NCI-H524 treated with DMSO at 0.1 percent for 48 hours (cell line): ENCODE measurements at places on chromosomes 4 and X.

GRCh38 chr4:48420144-48420543 is 63.0 kb upstream of the SLC10A4 start:
- DNase-seq: peak; percentile 84

GRCh38 chr4:141977433-141977832 is 341.1 kb downstream of the IL15 start:
- DNase-seq: no peak

GRCh38 chr4:99651811-99652485 is 5.7 kb downstream of the C4orf54 start:
- DNase-seq: no peak

DNA sequence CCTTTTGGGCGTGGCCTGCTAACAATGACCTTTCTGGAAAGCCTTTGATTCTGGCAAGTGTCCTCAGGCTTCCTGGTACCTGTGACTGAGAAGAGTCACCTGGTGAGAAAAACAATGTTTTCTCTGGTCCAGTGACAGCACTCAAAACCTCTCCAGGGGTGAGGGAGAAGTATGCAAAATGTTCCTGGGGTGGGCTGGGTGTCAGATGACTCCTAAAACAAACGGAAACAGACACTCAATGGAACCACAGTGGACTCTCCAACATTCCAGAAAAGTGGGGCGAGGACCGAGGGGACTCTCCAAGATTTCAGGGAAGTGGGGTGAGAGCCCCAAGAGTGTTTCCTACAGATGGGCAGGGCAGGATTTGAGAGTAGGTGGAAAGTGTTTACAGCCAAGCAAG is 69.5 kb downstream of the ANAPC4 start:
- DNase-seq: no peak

DNA sequence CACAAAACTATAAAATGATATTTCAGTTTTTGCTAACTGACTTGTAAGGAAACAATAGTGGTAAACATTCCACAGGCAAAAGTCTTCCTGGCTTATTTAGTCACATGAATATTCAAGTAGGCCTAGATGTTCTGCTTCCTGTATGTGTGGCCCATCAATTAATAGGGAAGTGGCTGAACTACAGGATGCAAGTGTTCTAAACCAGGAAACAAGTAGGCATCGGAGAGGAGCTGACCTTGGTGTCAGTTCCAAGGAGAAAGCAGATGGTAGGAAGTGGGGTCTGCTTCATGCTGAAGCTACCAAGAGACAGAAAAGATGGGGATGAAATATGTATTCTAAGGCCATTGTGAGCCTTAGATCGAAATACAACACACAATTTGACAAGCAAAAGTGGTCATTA is 149.7 kb downstream of the ANTXR2 start:
- no peak for DNase-seq

DNA sequence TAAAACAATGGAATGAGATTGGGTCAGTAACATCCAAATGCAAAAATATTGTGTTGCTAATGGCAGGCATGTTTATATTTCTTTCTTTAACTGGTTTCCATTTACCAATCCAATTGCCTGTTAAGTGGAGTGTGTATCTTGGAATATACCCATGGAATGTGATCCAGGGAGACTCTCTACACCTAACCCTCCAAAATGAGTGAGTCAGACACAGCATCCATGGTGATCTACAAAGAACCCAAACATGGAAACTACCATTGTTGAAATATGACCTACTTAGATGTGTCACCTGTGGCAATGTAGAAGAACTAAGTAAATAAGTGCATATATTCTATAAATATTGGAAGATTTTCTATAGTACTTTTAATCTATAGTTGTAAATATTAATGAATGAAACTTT is 110.3 kb downstream of the AREG start:
- DNase-seq: no peak

DNA sequence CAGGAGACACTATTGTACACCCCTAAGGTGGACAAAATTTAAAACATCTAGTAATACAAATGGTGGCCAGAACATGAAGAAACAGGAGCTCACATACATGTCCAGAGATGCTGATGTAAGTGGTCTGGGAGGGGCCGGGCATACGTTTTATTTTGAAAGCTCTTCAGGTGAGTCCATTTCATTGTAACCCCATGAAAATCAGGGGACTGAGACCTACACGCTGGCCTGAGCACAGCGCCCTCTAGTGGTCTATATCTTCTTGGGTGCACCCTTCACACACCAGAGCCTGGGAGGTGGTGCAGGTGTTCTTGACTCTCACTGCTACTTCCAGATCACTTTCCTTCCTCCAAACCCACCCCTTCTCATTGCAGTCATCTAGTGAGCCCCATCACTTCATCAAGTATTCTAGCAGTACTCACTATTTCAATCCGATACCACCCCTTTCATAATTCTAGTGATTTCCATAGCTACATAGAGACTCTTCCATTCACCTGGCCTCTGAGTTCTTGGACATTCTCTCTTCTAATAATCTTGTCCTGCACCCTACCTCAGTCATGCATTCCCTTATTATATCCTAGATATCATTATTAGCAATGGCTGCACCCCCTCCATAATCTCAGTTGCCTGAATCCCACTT is 4.3 kb upstream of the TLR6 start:
- DNase-seq: no peak

DNA sequence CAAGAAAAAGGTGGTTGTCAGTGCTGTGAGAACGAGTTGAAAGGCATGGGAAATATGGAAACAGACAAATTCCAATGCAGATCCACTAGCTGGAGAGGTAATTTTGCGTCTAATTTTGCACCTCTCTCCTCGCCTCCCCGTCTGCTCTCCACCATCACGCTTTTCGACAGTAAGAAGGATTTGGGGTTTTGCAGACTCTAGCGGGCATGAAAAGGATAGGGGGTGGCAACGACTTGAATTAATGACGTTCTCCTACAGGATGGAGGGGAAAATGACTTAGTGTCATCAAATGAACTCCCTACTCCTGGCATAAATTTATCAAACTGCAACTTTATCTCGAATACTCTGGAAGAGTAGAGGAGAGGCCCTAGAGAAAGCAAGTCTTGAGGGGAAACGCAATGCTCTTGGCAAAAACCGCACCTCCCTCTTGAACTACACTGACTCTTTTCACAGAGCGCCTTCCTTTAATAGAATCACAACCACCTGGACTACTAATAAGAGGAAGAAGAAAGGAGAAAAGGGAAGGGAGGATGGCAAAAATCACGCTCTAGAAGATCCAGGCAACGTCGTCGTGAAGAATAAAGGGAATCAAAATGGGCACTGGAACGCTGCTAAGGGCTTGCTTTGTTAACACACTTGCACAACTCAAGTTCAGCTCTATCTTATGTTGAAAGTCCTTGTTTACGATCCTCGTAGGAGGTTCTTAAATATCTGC is 871 bp upstream of the SLITRK2 start:
- no peak for DNase-seq

- DNase-seq: no peak
These were observed 424.2 kb downstream of the PDGFC start for GRCh38 chr4:156547439-156547838.

GRCh38 chr4:100790836-100791615 is 273.2 kb upstream of the EMCN start:
- DNase-seq: no peak

- no peak for DNase-seq
These were observed 775.9 kb downstream of the TRIML1 start for GRCh38 chr4:188915175-188915574.

GRCh38 chr4:27000820-27001219 is 140.2 kb downstream of the STIM2 start:
- DNase-seq: no peak

GRCh38 chr4:40308528-40309122 is 26.5 kb upstream of the CHRNA9 start:
- no peak for DNase-seq

DNA sequence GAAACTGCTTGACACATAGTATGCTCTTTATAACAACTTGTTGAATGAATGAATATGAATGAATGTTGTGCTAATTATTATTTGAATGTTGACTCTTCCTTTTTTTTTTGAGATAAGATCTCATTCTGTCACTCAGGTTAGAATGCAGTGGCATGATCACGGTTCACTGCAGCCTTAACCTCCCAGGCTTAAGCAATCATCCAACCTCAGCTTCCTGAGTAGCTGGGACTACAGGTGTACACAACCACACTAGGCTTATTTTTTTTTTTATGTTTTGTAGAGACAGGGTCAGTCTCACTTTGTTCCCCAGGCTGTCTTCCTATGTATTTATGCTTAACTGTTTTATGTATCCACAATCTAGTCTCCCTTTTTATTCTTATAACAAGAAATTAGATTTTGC is 114.7 kb upstream of the WDFY3 start:
- DNase-seq: no peak

DNA sequence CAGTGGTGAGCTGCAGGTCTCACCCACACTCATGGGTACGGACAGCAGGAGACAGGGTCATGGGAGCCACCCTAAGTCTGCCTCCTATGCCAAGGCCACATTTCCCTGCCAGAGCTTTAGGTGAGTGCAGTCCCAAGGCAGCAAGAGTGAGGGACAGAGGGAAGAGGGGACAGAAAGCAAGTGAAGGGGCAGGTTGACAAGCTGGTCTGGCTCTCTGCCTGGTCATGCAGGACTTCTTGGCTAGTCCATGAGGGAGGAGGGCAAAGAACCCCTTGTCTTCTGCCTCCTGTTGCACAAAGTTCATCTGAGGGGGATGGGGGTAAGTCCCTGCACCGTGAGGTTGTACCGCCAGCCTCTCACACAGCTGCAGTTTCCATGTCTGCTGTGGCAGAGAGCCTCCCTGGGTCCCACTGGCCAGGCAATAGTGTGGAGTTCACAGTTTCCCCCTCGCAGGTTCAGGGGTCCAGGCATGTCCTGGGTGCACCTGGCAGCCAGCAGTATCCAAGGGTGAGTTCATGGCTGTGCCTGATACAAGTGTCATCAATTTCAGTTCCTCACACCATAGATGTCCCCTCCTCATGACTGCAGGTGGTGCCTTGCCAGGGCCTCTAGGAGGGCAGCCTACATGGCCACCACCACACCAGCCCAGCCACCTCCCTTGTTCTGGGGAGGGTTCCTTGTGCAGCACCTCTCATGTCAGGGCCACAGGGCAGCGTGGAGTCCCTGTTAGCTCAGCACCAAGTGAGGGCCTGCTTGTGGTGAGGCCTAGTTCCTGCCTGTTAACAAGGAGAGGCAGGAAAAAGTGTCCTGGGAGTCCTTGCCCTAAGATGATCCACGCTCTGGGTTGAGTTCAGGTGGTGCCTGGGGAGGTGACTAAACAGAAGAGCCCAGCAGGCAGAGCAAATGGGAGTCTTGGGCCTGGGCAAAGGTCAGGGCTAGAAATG is 72.5 kb downstream of the ADRA2C start:
- no peak for DNase-seq

DNA sequence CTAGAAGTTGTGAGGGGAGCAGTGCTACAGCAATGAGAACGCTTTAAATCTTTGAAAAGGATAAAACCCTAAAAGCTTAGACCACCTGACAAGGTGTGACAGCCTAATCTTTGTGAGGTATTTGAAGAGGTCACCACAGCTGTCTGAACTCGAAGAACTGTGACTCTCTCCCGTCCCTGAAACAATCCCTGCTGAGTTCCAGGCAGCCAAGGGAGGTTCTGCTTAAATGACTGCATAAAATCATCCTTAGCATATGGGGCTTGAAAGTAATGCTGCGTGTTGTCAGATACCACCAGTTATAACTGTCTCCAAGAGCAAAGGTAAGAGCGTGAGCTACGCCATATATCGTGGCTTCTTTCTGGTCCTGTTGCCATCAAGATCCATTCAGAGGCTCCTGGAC is 696.3 kb downstream of the PCDH7 start:
- peak; percentile 34 for DNase-seq

- DNase-seq: no peak
These were observed 561 bp downstream of the IRAK1 start for GRCh38 chrX:154019061-154019621.

GRCh38 chr4:85459736-85460135 is 15.2 kb upstream of the ARHGAP24 start:
- DNase-seq: no peak

DNA sequence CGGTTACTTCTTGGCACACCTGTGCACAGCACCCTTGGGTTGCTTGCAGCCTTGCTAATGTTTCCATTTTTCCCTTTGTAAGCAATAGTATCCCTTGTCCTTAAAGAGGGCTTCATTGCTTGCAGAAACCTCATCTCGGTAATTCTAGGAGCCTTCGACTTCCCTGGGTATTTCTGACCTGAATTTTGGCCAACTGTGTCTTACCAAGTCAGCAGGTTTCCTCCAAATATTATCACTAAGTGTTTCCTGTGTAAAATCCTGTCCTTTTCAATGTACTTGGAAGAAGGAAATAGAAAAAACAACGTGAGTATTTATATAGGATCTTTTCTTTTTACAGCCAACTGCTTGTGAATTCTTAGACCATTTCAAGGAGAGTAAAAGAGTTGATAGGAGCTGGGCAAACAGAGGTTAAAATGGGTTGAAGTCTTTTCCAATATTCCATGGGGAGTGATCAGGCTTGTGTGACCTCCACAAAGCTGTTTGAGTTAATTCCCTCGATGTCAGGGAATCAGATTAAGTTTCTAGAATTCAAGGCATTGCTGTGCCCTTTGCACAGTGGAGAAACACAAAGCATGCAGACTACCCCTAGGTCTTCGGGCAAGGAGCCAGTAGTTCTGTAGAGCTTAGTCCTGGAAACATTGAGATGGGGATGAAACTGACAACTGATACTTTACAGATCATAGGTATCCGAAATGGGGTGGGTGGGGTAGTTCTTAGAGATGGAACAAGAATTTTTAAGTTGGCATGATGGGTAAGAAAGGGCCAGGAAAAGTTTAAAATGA is 209.9 kb downstream of the CPE start:
- DNase-seq: no peak

DNA sequence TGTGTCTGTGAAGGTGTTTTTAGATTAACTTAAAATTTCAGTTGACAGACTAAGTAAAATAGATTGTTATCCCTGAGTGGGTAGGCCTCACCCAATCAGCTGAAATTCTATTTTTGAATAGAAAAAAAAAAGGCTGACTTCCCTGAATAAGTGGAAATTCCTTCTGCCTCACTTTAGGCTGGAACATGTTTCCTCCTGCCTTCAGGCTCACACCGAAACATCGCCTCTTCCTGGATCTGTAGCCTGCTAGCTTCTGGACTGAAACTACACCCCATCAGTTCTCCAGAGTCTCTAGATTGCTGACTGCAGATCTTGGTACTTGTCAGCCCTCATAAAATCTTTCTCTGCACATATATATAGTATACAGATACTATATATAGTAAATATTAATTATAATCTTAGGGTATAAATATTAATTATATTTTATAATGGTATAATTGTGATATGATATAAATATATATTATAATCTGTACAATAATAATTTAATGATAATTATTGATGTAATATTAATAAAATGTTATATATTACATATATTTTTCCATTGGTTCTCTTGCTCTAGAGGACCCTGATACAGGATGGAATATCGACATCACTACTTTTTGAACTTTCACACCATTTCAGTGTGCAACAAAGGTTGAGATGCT is 13.7 kb upstream of the SLIT2 start:
- DNase-seq: no peak

DNA sequence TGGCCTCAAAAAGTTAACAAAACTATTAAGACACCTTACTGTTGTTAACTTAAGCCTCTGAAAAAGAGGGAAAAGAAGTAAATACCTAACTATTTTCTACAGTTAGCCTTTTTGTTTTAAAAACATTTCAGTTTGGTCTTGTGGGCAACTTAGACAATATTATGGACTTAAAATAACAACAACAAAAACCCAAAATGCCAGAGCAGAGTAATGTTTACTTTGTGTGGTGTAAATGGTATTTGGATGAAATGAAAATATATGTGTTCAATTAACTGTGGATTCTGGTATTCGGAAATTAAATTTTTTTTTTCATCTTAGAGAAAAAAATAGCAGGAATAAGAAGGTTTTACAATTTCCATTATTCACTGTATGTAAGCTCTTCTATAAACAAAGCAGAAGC is 79.6 kb upstream of the NPNT start:
- DNase-seq: no peak
